ENCODE measurements at places on chromosomes 1 and 21. TPM values are rescaled to one million over a fixed set of nuclear protein-coding genes. Genes with fewer than 3 reads are reported as not detected.

Gene KRTAP13-2
- not detected for polyA plus RNA-seq

Gene PIP5K1A
- polyA plus RNA-seq = 11.7 TPM

Gene HRNR
- polyA plus RNA-seq = not detected

GRCh38 chr1:43366601-43367025, 1.2 kb downstream of the ELOVL1 start:
- DNase-seq = no peak

- no peak for DNase-seq
These were observed 43.4 kb downstream of the RUNX1 start for GRCh38 chr21:35005560-35006224.

Gene RNU5D-1
- not detected for polyA plus RNA-seq

DNA sequence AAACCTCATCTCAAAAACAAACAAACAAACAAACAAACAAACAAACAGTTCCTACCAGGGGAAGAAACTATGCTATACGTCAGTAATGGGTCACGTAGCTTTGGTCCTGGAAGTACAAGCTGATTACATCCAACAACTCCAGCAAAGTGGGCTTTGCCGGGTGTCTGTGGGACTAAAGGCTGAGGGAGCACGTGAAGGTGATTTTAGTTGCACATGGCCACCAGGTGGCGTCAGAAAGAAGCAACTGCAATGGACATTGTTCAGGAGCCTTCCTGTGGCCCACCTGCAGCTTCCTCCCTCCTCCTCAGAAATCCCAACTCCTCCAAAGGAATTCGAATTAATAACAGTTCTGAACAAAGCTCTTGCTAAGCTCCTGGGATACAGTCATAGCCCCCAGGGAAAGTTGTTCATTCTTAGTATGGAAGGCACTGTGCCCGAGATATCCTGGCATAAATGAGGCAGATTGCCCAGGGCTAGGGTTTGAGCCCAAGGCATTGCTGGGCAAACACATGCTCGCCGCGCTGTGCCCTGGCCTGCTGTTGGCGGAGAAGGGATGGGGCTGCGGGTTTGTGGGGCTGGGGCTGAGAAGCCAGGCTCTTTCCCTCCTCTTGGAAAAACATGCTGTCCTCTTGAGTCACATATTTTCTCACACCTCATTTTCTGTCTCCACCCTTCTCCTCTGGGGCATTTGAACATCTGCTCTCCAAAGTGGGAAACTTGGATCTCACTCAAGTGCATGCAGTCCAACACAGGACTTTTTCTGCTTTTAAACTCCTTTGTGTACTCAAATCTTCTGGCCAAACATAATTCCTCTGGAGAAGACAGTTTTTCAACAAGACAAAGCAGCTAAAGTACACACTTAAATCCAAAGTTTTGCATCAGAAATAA, 28.6 kb downstream of the AKNAD1 start:
- peak; percentile 52 for DNase-seq

DNA sequence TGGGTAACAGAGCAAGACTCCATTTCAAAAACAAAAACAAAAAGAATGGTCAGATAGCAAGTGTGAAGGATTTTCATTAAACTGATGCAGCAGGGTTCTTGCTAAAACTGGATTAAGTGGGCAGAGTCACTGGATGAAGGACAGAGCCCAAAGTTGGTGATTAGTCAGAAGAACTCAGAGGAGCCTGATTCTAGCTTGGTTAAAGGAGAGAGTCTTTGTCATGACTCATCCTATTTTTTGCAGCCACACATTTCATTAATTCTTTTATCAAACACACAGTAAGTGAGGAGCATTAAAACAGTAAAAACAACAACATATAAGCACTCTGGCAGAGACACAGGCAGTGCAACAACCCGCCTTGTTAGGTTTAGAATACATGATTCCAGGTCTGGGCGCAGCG, 56.0 kb upstream of the EDARADD start:
- DNase-seq = no peak

- DNase-seq = no peak
These were observed 686.9 kb downstream of the LRRIQ3 start for GRCh38 chr1:73511038-73511437.

Gene CD1E
- polyA plus RNA-seq = 6.3 TPM

- no peak for DNase-seq
These were observed 4.8 kb upstream of the C8A start for GRCh38 chr1:56849750-56850149.

- no peak for DNase-seq
These were observed 924.0 kb downstream of the LTN1 start for GRCh38 chr21:28068455-28069358.

DNA sequence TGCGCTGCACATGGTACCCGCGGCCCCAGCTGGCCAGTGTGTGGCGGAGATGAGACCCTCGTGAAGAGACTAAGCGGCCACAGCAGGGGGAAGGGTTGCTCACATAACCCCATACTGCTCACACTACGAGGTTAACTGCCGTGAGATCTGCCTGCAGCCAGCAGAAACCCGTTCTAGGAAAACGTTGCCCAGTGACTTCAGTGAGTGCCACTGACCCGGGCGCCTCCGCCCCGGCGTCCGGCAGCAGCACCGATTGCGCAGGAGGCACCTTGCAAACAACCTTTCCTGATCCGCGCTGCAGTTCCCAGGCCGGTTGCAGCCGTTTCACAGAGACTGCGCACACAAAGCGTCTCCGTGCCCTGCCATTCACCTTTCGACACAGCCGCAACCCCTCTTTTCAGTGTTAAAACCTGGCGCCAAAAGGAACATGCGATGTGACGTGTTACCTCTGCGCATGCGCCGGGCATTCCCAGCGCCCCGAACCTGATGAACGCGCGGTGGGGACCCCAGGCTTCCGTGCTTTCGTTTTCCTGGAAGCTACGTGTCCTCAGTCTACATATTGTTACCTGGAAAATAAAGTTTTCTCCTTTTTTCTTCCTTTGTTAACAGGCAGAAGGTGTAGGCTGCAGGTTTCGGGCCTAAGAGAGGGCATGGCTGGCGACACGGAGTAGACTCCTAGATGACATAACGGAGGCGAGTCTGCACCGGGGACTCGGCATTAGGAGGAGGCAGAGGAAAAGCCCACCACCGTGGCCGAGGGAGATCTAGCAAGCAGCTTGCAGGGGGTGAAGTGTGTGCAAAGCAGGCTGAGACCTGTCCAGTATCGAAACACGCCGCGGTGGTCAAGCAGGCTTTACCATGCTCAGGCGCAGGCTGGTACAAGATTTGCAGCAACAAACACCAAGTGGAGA, 8.9 kb downstream of the VPS26C start:
- peak; percentile 80 for DNase-seq

Gene RYR2
- polyA plus RNA-seq = not detected

- DNase-seq = no peak
These were observed 2.5 kb downstream of the CGN start for GRCh38 chr1:151513626-151514121.

DNA sequence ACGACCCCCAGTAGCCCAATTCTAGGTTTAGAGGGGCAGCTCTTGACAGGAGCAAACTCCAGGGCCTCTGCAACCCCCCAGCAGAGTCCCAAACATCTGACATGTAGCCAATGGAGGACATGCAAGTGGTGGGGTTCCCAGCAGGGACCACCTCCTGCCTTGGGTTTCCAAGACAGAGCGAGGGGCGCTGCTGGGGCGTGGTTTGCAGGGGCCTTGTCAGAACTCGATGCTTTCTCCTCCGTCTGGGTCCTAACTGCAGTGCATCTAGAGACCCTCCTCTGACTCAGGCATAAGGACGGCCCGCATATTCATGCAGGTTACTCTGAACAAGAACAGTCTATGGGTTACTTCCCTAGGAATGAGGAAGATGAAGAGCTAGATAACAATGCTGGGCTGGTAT, 17.2 kb downstream of the EPHX1 start:
- no peak for DNase-seq

GRCh38 chr1:228065543-228066347, 16.8 kb upstream of the ARF1 start:
- DNase-seq = no peak

- no peak for DNase-seq
These were observed 10.1 kb downstream of the VANGL2 start for GRCh38 chr1:160410406-160411005.

Gene TP73
- polyA plus RNA-seq = not detected

Gene C1orf52
- 18.5 TPM for polyA plus RNA-seq

DNA sequence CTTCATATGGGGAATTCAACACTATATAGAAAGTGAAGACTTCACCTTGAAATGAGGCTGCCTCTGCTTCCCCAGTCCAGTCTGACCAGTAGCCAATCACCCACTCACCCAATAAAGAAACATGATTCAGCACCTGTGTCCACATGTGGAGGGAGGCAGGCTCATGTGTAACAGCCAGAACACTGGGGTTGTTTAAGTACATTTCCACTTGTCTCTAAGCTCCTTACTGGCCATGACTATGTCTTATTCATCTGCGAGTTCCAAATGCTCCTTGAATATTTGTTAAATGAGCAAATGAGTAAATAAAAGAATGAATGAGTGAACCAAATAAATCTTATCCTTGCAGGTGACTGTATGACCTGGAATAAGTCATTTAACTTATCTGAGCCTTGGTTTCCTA, 100.1 kb downstream of the BRINP2 start:
- no peak for DNase-seq

Gene ARHGEF10L
- 112 TPM for polyA plus RNA-seq

Measured in CD14-positive monocyte (primary cell).